Stimulated activated CD4-positive, alpha-beta T cell treated with anti-CD3 and anti-CD28 coated beads, Interleukin-4, amount 100 ng/mL, for 24 hours (primary cell): ENCODE measurements at places on chromosomes 5 and 9.

- peak; percentile 6 for DNase-seq
These were observed 23.0 kb downstream of the FRRS1L start for GRCh38 chr9:109143881-109144562.

- peak; percentile 40 for DNase-seq
These were observed 12.3 kb downstream of the TLE4 start for GRCh38 chr9:79583952-79584654.

DNA sequence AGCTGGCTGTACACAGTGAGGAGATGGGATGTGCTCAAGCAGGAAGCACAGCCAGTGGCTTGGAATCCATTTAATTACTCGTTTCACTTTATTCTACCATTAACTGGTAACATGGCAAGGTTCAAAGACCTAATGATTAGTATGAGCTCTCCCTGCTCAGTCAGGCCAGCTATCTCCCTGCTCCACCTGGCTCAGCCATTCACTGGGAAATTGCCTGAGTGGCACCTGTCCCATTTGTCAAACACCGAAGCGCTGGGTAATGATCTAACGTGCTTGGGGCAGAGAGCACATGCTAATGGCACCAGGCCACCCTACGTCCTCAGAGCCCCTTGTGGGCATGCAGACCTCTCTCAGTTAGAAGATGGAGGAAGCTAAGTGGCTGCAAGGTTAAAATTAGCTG, 162.2 kb downstream of the TTLL11 start:
- DNase-seq: no peak

DNA sequence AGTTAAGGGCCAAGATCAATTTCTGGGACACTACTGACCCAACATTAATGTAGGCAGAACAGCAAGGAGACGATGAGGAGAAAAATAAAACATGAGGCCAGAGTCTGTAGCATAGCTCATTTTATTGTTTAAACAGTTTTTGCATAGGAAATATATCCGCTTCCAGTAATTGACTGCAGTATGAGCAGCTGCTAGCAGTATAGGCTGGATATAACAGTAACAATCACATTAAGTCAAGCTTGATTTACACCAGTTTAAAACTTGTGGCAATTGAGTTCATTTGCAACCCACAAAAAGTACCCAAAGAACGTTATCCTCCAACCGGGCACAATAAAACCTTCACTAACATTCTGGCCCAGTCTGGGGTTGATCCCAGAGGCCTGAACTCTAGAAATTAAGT, 232.2 kb downstream of the NFIB start:
- DNase-seq: no peak

GRCh38 chr5:171475596-171475995, 56.1 kb downstream of the FGF18 start:
- no peak for DNase-seq

GRCh38 chr9:87359958-87360601, 137.6 kb upstream of the DAPK1 start:
- DNase-seq: no peak

- DNase-seq: no peak
These were observed 116.4 kb upstream of the COL5A1 start for GRCh38 chr9:134525070-134525815.

DNA sequence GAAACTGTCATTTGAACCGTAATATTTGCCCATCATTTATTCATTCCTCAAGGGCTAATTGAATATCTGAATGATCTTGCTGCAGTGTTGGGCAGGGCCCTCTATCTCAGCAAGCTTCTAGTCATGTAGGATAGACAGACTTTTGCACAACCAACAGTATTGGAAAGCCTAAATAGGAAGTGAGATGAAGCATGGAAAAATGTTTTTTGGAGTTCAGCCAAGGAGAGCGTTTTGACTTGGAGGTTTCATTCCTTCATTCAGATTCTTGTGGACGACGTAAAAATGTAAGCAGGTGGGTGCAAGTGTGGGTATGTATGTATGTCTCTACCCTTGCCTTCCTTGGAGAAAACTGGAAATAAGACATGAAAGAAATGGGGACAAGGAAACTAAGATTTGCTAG, 15.5 kb downstream of the DAPK1 start:
- no peak for DNase-seq

DNA sequence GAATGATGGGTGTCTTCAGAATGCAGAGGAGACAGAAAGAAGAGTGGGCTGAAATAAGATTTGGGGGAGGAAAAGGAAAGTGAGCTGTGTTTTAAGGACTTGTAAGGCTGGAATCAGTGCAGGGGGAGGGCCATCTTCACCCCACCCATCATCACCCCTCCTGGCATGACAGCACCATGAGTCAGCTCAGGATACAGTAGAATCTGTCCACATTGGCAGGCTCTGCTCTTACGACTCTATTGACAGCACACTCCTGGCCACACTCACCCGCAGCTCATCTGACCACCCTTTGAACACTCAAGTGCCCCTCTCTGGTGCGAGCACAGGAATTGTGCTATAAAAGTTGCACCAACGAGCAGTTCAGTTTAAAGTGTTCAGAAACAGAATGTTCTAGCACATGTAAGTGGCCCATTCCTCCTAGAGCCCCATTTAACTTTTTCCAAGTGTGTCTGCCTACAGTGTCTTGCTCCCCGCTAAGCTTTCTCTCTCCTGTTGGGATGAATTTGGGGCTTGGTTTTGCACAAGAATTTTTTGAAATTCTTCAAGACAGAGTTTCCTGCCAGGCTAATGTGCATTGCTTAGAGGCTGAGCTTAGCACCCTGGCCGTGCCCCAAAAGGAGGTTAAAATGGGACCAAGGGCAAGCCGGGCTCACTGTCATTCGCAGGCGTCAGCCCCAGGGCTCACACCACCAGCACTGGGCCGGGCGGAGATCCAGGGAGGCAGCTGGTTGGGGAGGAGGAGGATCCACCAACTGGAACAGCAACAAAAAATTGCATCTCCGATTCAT, 12.0 kb downstream of the ADRA1B start:
- no peak for DNase-seq

- DNase-seq: no peak
These were observed 55.5 kb downstream of the GALNT12 start for GRCh38 chr9:98862936-98863335.

- DNase-seq: no peak
These were observed 78.0 kb downstream of the ADRB2 start for GRCh38 chr5:148904440-148904839.

GRCh38 chr5:39138892-39139291, 64.7 kb upstream of the RICTOR start:
- DNase-seq: no peak

GRCh38 chr9:26077860-26078259, 399.6 kb upstream of the TUSC1 start:
- no peak for DNase-seq

DNA sequence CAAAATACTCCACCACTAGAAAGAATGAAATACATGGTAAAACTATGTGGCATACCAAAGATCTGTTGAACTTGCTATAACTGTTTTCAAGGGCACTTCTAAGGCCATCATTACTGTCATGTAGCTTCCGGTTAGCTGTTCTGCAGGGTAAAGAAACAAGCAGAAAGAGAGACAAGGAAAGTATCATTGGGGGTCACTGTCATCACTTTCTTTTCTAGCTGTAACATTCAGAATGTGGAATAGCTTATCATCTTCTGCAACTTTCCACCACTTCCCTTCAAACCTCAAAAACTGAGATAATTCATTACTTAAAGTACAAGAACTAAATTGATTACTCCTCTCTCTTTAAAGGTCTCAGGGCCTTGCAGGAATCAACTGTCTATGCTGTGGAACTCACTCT, 57.6 kb downstream of the RASEF start:
- no peak for DNase-seq

DNA sequence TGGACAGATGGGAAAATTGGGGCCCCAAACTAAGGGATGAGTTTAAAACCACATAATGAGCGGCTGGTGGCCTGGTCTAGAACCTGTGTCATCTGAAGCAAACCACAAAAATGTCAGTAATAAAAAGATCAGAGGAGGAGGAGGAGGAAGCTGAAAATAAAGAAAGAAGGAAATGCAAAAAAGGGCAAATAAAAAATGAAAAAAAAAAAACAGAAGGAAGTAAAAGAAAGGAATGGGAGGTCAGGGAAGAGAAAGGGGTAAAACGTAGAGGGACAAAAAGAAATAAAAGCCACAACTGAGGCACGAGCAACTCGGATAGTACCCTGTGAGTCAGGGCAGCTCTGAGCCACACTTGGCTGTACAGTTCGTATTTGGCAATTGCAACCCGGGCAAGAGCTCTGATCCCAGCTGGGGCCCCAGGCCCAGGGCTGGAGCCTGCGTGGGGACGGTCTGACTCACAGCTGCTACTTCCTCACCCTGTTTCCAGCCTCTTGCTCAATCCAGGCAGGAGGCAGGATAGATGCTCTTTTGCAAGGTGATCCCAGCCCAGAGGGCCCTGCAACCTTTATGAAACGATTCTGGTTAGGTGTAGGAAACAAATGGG, 137.9 kb upstream of the TRIM32 start:
- DNase-seq: no peak

DNA sequence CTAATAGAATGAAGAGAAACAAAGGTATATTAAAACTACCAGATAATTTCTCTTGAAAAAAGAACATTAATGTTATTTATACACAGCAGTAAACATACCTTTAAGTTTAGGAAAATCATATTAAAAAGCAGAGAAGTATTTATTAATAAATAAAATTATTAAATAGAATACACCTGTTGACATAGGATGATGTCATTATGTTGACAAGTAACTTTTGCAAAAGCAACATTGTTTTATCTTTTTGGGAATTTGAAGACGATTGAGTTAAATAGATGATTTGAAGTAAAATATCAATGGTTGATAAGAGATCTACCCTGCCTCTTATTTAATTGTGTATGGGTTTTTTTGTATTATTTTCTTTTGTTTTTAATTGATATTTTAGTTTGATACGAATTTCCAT, 711.1 kb upstream of the NUDT12 start:
- no peak for DNase-seq

- no peak for DNase-seq
These were observed 119.5 kb downstream of the CAAP1 start for GRCh38 chr9:26773056-26773455.

DNA sequence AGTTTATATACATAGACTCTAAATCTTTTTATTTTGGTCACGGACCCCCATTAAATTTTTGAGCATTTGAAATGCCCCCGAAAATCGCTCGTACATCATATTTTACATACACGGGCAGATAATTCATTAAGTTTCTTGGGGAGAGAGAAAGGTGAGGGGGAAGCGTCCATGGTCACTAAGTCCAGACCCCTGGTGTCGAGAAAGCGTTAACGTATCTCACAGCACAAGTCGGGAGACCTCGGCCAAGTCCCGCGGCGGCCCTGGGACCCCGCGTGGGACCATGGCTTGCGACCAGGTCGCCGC, 794 bp downstream of the PTBP3 start:
- no peak for DNase-seq

DNA sequence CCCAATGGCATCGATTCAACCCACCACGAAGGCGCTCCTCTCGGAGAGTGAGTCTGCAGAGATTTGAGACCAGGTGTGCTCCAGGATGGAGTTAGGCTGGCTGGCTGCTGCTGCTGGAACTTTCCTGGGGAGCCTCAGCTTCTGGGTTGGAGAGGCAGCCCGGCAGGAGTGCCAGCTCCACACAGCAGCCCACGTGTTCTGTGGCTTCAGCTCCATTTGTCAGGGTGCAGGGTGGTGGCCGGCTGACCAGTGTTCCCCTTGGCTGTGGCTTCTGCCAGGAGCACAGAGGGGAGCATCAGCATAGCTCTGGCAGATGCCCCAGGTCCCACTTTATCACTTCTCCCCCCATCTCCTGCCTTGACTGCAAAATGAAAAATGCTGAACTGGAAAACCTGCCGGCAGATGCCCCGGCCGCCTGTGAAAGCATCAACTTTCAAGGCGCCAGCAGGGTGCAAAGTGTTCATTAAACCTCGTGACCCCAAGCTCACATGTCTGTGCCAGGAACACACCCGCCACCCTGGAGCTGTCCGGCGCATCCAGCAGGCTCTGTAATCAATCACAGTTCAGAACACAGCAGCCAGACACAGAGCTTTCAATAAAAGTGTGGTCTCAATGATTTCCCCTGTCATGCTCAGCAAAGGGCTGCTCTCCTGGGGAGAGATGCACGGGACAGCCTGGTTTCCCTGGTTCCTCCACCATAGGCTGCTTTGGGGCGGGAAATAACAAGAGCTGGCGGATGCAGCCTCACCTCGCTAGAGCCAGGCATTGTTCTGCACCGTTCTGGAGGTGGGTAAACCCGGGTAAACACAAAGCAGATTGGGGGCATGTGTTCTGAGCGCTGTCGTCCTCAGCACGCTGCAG, 53.2 kb downstream of the TRIP13 start:
- no peak for DNase-seq

DNA sequence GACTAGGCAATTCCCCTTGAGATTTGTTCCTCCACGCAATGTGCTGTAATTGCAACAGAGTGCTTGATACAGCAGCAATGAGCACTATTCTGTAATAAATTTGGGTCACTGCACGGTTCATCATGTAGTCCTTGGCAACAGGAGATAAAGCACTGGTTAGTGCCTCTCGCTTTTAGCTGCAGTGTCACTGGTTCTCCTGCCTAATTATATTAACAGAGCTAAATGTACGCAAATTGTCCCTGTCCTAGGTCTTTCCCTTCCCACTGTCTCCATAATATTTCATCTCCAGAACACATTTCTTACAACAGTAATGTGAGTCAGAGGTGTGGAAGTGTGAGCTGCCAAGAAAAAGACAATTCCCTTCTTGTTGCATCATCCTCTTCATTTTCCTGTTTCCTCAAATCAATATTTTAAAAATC, 553.1 kb downstream of the ZNF608 start:
- DNase-seq: no peak

GRCh38 chr5:126947146-126948010, 83.0 kb downstream of the MARCHF3 start:
- no peak for DNase-seq

DNA sequence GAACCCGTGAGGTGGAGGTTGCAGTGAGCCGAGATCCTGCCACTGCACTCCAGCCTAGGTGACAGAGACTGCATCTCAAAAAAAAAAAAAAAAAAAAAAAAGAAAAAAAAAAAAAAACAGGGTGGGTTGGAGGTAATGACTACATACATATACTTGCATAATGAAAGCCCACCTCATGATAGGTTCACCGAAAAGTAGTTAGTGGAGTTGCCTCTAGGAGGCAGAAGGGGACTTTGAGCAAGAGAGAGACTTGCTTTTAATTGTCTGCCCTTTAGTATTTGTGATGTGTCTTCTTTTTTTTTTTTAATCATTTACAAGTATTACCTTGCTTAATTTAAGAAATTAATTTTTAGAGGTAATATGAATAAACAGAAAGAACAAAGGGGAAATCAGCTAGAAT, 99.8 kb downstream of the PPARGC1B start:
- DNase-seq: no peak
